GM23338 (cell line): ENCODE measurements at places on chromosomes 13 and 19. TPM values are rescaled to one million over a fixed set of nuclear protein-coding genes. Genes with fewer than 3 reads are reported as not detected.

DNA sequence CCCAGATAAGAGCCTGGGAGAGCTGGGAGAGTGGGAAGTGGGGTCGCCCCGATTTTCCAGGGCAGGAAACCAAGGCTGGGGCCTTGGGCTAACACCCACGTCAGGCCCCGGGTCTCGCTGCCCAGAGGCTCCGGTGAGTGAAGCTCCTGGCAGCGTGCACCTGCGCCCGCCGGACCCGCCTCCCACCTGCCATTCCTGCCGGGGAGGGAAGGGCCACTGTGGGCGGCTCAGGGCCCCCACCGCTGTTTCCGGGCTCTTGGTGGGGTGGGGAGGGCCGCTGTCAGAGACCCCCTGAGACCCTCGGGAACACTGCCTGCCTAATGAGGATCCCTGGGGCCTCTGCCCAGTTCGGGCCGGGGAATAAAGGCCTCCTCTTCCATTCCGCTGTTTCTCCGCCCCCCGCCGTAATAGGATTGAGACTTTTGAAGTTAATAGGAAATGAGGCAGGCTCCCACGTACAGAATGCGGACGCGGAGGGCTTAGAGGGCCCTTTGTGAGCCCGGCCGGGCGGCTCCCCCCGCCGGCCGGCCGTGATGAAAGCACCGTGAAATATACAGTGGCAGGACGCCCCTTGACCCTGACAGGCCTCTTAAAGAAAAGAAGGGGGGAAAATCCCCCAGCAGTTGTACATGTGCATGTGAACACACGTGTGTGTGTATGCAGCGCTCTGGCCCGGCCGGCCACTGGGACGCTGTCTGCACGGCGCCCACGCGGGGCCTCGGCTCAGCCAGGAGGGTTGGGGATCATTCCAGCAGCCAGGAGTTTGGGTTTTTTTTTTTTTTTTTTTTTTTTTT is 33.2 kb downstream of the EFNA2 start:
- peak; percentile 52 for DNase-seq

- no peak for DNase-seq
Measured at GRCh38 chr13:45538382-45538781, 73.6 kb downstream of the COG3 start.

Gene CYP4F2
- not detected in 2 replicates for total RNA-seq

DNA sequence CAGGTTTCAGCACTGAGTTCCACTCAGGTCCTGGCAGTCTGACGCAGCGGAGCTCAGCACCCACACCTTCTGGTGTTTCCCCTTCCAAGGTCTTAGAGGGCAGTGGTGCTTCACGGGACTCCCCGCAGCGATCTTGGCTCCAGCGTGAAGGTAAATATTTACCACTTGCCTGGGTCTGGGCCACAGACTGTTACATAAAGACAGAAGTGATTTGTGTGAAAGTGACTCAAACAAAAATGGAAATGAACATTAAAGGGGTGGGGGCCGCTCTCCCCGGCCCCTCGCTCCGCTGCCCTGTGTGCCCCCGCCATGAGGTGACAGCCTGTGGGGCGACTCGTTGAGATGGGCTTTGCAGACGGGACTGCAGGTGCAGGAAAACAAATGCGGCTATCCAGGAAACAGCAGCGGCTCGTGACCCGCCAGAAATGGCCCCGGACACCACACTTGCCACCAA is 55.0 kb downstream of the GGACT start:
- DNase-seq, result no peak

DNA sequence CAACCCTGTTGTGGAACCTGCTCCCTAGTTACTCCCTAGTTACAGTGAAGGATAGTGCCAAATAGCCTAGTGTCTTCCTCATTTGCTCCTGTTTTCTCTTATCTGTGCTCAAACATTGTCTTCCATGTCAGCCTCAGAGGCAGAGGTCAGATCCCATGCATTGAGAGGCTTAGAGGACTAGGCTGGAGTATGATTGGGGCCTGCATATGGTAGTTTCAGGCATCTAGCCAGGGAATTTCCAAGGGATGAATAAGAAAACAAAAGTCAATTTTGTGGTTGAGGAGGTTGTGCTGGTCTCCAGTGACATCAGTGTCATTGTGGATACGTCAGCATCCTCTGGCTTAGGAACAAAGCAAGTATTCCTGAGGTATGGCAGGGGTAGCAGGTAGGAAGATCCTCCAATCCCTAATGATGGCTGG is 9.4 kb downstream of the ZNF546 start:
- DNase-seq, result no peak

DNA sequence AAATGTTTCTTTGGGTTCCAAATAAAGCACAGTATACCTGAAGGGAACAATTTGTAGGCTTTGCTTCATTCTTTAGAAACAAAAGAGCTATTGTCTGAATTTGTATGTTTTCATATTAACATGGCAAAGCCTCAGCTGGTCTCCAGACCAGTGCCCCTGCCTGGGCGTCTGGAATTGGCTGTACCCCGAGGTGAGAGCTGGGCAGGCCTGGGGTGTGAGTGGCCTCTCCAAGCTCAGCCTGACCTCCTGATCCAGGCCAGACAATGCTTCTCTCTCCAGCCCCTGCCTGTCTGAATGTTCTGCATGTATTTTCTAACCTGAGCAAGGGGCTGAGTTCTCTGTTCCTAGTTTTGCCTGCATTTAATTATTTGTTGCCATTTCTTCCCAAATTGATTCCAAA is 66.3 kb upstream of the MCF2L start:
- no peak for DNase-seq

DNA sequence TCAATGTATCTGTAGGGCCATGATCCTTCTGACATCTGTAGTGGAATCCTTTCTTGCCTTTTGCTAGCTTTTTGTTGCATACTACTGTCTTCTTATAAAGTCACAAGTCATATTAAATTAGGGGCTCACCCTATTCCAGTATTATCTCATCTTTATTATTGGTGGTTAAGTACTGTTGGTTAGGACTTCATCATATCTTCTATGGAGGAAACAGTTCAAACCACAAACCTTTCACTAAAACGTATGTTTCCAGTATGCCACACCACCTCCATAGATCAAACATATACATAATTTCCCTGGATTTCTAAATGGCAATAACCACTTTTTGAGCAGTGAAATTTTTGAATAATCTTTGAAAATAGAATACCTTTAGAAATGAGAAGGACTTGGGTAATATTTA is 62.8 kb upstream of the PCDH9 start:
- no peak for DNase-seq

- DNase-seq, result no peak
Measured at GRCh38 chr19:5156231-5156986, 184.2 kb downstream of the PTPRS start.

DNA sequence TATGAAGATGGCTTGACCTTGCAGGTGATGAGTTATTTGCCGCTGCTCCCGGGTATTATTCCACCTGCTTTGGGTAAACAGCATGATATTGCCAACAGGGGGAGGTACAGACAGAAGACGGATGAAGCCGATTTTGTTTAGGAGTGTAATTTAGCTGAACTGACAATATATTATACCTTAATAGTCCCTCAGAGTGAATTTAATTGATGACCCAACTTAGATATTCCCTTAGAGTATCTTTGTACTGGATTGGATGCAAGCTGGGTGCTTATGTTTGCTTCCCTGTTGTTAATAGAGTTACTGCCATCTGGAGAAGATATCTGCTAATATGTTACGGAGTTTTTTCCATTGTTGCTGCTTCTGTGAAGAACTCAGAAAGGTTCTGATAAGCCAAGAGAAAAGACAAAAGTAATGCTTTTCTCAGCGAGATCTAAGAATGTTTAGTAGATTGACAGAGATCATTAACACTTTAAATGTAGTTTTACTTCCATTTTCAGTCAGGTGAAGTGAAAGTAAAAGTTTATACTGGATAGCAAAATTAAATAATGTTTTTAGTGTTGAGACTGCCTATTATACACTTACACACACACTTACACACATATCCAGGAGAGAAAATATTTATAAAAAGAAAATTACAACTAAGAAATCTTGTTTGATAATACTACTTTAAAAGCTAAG is 2220.8 kb upstream of the PCDH20 start:
- peak; percentile 43 for DNase-seq

GRCh38 chr19:48616041-48616436 is 1.2 kb upstream of the FAM83E start:
- no peak for DNase-seq

- DNase-seq, result no peak
Measured at GRCh38 chr13:100532836-100533435, 55.7 kb downstream of the GGACT start.

DNA sequence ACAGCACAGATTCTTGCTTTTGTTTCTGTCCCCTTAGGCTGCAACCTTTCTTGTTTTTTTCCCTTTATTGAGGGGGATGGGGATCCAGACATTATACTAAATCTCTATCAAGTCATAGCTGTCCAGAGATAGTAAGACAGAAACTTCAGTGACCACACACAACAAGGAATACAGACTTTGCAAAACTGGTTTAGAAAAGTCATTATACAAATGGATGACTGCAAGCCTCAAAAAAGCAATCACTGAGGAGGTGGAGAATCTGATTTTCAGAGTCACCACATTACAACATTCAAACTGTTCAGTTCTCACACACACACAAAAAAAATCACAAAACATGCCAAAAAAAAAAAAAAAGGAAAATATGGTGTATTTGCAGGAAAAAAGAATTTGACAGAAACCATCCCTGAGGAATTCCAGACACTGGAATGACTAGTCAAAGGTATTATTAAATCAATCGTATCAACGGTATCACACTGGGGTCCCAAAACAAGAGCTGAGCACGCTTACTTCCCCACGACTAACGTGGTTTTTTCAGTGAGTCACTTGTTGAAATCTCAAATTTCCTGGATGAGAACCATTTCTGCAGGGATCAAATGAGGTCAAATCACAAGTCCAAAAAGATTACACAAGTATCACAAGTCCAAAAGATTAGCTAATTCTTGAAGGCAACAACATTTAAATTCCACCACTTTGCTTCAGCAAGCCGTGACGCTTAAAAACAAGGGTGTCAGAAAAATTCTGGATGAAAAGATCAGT is 41.2 kb downstream of the USP12 start:
- DNase-seq, result no peak

Gene CPAMD8
- total RNA-seq, result 11.8 and 14.1 TPM in 2 replicates

Gene LIM2
- not detected in 2 replicates for total RNA-seq

DNA sequence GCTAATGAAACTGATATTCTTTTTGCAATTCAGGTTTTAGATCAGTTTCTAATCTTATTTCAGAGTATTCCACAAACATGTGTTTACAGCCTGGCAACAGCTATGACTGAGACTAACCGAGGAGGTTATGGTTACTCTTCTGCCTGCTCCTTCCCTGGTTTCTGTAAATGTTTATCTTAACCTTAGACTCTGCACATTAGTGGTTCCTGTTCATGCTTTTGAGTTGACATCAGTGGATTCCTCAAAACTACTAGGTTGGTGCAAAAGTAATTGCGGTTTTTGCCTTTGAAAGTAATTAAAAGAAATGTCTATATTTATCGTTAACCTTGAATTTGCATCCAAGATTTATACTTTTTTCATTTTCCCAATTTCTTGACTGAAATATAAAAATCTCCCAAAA is 237.0 kb upstream of the TSHZ3 start:
- DNase-seq, result no peak
